Stimulated activated CD4-positive, alpha-beta T cell treated with anti-CD3 and anti-CD28 coated beads, Interleukin-1b, Interleukin-23, amount 100 ng/mL, for 1 hour (primary cell): ENCODE measurements at places on chromosomes 13 and 19.

GRCh38 chr13:101829484-101829883 is 377.0 kb downstream of the ITGBL1 start:
- no peak for DNase-seq

GRCh38 chr13:34376483-34376882 is 558.5 kb downstream of the RFC3 start:
- DNase-seq: no peak

DNA sequence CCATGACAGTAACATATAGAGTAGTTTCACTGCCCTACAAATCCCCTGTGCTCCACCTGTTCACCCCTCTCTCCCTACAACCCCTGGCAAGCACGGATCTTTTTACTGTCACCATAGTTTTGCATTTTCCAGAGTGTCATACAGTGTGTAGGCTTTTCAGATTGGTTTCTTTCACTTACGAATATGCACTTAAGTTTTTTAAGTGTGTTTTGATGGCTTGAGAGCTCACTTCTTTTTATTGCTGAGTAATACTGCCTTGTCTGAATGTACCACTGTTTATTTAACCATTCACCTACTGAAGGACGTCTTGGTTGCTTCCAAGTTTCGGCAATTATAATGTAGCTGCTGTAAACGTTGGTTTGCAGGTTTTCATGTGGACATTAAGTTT is 175.1 kb downstream of the ITGBL1 start:
- DNase-seq: no peak

DNA sequence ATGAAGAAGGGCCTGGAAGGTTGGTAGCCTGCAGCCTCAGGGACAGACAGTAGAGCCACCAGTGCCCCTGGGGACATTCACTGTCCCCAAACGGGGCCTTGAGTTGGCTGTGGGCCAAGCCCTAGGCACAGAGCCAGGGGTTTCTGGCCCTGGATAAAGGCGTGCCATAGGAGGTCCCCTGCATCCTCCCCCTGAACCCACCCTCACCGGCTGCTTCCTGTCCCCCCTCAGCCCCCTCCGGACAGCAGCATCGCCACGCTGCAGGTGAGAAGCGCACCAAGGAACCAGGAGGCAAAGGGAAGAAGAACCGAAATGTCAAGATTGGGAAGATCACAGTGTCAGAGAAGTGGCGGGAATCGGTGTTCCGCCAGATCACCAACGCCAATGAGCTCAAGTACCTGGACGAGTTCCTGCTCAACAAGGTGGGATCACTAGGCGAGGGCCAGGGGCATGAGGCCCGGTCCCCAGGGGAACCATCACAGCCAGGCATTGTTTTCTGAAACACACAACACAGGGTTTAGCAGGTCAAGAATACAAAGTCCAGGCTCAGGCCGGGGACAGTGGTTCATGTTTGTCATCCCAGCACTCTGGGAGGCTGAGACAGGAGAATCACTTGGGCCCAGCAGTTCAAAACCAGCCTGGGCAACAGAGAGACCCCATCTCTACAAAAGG is 14.6 kb upstream of the USE1 start:
- DNase-seq: no peak

DNA sequence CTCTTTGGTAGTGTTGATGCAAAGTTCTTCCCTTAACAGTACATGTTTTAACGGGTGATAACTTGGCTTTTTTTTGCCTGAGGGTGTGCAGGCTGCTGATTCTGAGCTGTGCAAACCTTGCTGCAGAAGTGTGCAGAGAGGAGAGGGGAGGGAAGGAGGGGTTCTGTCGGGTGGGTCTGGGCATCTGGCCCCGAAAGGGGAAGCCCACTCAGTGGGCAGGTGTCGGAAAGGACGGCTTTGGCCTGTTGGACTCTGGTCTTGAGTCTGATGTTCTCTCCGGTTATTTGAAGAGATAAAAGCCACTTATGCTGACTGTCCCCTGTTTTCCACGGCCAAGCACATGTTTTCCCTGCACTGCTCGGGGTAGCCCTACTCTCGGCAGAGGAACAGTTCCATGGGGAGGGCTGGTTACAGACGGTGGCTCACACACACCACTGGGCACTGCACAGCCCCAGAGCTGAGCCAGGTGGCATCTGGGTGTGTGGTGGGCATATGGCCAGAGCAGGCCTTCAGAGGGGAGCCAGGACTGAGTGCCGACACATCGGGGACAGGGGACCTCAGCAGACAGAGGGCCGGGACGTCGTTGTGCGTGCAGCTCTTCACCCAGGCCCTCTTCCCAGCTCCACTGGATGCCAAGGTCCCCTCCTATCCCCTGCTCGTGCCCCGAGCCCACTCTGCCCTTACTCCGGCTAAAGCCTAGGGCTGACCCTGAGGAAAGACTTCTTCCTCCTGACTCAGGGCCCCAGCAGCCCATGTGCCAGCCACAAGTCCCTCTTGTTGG is 93.2 kb downstream of the TEX29 start:
- no peak for DNase-seq

GRCh38 chr19:11658970-11659369 is 61.7 kb downstream of the ZNF627 start:
- DNase-seq: no peak

GRCh38 chr13:80451641-80452040 is 110.7 kb upstream of the SPRY2 start:
- no peak for DNase-seq

DNA sequence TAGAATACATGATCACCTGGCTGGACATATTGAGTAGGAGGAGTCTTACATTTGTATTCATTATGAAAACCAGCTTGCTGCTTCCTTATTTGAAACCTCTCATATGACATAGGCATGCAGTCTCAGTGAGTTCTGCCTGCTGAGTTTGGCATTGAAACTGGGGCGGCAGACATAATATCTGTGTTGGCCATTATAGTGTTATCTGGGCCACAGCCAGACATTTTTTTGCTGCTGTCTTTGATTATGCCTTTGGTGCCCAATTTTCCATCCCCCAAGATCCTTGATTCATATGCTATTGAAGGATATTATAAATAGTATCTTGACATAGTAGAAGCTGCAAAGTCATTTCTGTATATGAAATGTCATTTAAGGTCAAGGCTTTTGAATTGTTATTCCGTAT is 15.8 kb downstream of the FREM2 start:
- DNase-seq: no peak

- DNase-seq: no peak
These were observed 859.3 kb upstream of the KLHL1 start for GRCh38 chr13:70967564-70967963.

DNA sequence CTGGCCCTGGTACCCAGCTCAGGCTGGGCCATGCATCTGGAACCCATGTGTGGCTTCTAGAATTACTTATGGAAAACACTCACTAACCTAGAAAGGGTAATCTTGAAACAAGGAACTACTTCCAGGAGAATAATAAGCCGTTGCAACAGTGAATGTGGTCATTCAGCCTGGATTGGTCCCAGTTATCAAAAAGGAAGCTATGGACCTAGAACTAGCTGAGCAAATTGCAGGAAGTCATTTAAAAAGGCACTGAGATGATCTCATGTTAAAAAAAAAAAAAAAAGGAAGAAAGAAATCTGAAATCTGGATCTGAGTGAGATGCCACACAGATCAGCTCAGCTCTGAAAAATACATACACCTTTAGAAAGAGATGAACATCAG is 59.6 kb downstream of the DCT start:
- no peak for DNase-seq

GRCh38 chr13:40346592-40346991 is 319.8 kb downstream of the FOXO1 start:
- DNase-seq: no peak

DNA sequence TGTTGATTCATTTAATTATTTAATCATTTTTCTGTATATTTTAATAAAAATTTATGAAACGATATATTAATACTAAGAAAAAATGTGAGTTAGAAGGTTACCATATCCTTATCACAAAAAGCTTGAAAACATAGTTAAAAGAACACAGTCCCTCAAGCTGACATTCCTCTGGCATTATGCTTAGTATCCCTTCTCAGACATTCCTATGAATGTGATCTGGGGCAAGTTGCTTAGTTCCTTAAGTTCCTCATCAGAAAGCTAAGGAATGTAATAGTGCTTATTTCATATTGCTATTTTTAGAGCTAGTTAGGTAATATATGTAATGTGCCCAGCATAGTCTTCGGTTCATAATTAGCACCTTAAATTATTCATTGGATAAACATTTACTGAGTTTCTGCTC is 122.8 kb downstream of the MTUS2 start:
- no peak for DNase-seq

DNA sequence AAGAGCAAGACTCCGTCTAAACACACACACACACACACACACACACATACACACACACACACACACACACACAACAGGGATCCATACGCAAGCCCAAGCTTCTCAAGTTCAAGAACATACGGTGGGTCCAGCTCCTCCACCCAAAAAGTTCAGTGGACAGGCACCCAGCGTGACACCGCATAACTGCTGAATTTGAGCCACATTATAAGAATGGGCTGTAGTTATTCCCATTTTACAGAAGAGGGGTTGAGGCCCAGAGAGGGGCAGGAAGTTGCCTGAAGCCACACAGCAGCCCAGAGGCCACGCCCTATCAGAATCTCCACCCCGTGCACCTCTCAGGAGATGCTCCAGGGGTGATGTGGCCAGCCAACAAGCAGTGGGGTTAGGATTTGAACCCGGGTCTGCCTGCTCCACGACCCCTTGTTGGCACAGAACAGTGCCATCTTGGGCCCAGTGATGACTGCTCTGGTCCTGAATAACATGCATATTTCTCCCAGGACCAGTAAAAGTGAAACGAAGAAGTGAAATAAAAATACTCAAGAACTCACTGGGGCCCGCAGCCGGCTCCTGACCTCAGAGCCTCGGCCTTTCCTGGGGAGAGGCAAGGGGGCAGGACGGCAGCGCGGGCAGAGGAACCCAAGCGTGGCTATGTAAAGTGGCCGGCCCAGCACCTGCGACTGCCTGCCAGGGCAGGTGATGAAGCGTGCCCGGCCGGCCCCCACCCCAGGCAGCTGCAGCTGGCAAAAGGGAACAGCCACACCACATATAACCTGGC is 61.9 kb downstream of the AP1M1 start:
- no peak for DNase-seq

DNA sequence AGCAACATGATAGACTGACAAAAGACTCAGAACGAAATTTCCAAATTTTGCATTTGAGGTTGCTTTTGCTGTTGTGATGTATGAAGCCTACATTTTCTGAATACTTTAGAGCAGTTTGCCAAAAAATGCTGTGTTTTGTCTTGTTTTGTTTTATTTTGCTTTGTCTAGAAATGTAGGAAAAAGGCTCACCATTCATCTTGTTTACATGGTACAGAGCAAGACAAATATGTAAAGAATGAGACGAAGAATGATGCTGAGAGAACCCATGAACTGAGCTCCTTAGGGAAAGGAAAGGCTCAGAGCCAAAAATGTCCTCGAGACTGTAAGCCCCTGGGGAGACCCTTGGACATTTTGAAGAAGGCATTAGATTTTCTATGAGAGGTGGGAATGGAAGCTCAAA is 6.8 kb upstream of the SPART start:
- DNase-seq: no peak

- no peak for DNase-seq
These were observed 68.2 kb downstream of the ARHGAP35 start for GRCh38 chr19:46928951-46929350.

DNA sequence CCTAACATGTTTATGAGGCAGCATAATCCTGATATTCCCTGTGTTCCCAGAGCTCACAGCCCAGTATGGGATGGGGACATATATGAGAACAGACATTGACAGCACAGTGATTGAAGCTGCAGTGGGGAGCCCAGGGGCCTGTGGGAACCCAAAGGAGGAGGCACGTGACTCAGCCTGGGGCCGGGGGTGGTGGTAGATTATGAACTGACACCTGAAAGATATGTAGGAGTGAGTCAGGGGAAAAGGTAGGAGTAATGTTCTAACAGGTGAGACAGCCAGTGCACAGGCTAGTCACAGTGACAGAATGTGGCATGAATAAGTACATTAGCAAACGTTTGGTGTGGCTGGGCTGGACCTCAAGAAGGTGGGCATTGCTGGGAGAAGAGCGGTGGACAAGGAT is 29.0 kb downstream of the CKM start:
- no peak for DNase-seq

DNA sequence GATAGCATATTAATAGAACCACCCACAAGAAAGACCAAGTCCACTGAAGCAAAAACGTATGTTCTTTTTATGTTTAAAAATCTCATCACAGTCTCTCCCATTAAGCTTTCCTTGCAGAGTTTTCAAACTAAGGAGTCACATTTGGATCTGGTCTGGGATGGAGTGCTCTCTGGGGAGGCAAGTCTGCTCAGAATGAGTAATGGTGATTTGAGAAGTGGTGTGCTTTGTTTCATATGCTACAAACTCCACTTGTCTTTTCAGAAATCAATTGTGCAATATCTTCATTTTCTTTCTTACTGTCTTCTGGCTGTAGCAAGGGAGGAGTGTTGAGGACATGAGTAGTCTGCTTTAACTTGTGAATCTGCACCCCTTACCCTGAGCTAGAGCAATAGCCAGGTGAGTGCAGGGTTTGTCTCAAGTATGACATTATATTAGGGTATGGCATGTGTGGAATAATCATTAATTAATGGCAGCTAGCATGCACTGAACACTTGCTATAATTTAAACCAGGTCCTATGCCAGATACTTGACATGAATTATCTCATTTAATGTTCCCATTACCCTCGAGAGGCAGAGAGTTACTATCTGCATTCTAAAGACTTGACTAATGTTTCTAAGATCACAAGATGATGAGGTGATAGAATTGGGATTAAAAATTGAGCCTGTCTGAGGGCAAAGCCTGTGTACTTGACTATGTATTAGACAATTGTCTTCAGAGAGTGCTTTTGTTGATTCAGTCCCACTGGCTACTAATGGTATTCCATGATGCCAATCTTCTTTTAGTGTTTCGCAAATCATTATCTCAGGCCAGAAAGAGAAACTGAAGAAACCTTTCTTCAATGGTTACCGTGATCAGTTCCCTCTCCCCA is 171.8 kb downstream of the GPC6 start:
- DNase-seq: no peak

DNA sequence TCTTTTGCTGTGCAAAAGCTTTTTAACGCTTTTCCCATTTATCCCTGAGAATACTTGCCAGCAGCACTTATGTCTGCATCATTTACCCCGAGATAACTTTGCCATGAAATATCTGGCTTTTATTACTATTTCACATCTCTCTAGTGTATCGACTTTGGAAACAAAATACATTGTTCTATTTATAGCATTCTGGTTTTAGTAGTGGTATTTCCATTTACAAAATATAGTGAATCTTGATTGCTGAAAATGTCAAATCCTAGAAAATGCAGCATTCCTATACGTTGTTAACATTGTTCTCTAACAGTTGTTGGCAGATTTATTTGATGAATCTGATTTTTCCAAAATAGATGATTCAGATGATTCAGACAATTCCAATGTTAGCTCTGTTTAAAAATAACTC is 189.3 kb upstream of the SPRY2 start:
- no peak for DNase-seq
